ENCODE measurements at places on chromosomes 3 and 15.

GRCh38 chr3:156236556-156237260 lies 116.3 kb downstream of the KCNAB1 start:
- no peak overlapping the region for H3K4me3 ChIP-seq
- H3K36me3 ChIP-seq: no peaks in the 10 kb centered on the region
- H3K27me3 ChIP-seq: no peaks in the 10 kb centered on the region
- DNase-seq: no peak
- peaks cover 8% of the 10 kb centered on the region for H3K4me1 ChIP-seq

DNA sequence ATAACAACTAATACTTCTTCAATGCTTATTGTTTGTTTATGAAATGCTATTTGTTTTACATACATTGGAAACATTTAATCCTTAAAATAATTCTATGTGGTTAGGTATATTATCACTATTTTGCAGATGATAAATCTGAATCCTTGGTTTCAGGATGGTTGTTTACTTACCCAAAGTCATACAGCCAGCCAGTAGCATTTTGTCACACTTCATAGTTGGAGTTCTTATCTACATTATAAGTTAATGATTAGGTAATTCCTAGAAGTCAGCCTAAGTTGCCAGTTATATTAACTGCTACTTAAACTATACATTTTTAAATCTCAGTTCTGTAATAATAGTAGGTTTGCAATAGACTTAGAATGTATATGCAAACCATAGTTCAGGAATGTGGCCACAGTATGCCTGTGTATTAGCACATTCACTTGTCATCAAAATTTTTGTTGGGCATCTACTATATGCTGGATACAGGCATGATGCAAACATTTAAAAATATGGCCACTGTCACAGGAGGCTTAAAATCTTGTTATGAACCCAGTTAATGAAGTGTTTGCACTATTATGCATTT lies 187.9 kb downstream of the UBE2E2 start:
- no peak for DNase-seq
- no peaks in the 10 kb centered on the region for H3K36me3 ChIP-seq
- H3K27me3 ChIP-seq: no peaks in the 10 kb centered on the region
- no peaks in the 10 kb centered on the region for H3K4me1 ChIP-seq
- no peak overlapping the region for H3K4me3 ChIP-seq
- H3K27ac ChIP-seq: no peak overlapping the region

DNA sequence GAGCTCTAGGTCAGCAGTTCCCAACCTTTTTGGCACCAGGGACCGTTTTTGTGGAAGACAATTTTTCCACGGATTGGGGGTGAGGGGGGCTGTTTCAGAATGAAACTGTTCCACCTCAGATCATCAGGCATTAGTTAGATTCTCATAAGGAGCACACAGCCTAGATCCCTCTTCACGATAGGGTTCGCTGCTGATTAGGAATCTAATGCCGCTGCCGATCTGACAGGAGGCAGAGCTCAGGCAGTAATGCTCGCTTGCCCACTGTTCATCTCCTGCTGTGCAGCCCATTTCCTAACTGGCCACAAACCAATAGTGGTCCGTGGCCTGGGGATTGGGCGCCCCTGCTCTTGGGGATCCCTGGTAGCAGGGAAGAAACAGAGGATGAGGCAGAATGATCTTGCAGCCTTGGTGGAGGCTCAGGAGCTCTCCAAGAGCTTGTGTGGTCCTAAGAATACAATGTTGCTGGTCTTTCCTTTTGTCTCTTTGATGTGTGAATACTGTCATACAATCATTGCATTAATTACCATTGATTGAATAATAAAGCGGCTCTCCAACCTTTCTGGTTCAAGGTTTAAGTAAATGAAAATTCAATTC lies 183.2 kb downstream of the FNDC3B start:
- peaks cover 8% of the 10 kb centered on the region for H3K36me3 ChIP-seq
- H3K27ac ChIP-seq: no peak overlapping the region
- no peak overlapping the region for H3K4me3 ChIP-seq
- DNase-seq: no peak
- H3K4me1 ChIP-seq: peaks cover 13% of the 10 kb centered on the region

DNA sequence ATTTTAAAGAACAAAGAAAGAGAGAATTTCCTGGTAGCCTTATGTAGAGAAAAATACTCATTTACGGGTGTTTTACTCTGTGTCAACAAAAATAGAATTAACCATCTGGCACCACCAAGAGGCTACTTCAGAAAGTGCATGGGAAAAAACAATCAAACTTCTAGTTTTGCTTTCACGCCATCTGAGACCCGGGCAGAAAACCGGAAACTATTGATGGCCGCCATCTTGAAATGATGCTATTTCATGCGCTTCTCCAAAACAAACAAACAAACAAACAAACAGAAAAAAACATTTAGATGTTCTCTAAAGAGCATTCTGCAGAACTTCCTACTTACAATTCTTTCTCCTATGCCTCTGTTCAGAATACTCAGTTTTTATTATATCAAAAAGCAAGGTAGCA lies 49.4 kb upstream of the SYNPR start:
- peak; percentile 13 for DNase-seq
- no peaks in the 10 kb centered on the region for H3K36me3 ChIP-seq
- no peak overlapping the region for H3K4me3 ChIP-seq
- no peaks in the 10 kb centered on the region for H3K27me3 ChIP-seq

DNA sequence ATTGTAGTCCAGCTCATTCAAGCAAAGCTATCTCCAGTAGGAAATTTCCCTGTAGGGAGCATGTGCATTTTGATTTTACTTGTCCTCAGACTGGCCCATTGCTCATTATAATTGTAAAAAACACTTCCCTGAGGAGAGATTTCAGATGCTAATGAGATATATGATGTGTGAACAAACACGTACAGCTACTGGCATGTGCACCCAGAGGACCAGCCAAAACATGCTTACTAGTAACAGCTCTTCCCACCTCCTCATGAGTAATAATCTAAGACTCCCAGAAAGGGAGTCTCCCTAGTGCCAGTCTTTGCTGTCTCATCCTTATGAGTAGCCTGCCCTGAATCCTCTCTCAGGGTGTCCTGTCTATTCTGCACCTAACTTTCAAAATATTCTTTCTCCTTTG lies 43.4 kb downstream of the FBXO22 start:
- H3K4me3 ChIP-seq: no peak overlapping the region
- no peak overlapping the region for H3K27ac ChIP-seq
- no peak for DNase-seq
- no peaks in the 10 kb centered on the region for H3K27me3 ChIP-seq
- no peaks in the 10 kb centered on the region for H3K36me3 ChIP-seq
- H3K4me1 ChIP-seq: no peaks in the 10 kb centered on the region

DNA sequence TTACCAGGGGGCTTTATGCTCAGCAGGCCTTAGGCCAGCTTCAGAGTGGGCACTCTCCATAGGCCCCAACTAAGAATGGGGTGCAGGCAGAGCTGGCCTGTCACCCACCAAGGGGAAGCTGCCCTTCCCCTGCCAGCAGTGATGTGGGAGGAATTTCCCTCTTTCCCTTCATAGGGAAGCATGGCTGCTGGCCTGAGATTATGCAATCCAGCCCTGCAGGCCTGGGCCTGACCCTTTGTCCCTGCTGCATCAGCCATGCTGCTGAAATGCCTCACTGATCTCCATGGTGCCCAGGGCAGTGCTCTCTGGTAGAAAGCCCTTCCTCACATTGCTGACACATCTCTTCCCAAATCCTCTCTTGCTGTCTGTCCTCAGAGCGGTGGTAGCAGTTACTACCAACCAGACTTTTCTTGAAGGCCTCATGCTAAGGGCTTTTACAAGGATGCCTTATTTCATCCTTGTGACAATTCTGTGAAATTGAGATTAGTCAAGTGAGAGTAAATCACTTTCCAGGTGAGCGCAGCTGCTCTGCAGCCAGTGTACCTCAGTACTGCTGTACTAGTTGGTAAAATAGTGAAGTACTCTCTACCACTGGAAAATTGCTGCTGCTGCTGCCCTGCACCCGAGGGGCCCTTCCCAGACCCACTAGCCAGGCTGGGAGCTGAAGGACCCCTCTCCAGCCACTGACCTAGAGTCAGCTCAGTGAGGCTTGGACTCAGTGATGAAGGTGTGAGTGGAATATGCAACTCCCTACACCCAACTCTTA lies 33.8 kb downstream of the MRAS start:
- H3K36me3 ChIP-seq: no peaks in the 10 kb centered on the region
- no peak overlapping the region for H3K4me3 ChIP-seq
- no peaks in the 10 kb centered on the region for H3K27me3 ChIP-seq
- no peaks in the 10 kb centered on the region for H3K4me1 ChIP-seq

DNA sequence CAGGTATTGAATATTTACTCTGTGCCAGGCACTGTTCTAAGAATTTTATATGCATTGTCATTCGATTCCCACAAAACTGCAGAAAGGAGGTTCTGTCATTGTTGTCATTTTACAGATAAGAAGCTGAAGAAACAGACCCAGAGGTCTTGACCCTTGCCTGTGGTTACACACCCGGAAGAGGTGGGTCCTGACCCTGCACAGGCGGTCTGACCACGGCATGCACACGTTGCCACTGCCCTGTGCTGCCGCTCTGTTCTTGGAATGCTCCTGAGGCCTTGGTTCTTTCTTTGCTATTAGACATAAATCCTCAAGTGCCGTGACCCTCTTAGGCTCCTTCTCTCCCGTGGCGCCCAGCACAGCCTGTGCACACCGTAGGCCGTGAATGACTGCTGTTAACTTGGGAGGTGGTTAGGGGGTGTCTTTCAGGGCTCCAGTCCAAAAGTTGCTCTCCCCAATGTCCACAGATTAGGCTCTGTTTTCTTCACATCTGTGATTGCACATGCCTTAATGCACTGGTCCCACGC lies 74.1 kb upstream of the PLXNA1 start:
- no peak for DNase-seq
- peaks cover 13% of the 10 kb centered on the region for H3K27me3 ChIP-seq
- no peak overlapping the region for H3K4me3 ChIP-seq
- peaks cover 24% of the 10 kb centered on the region for H3K4me1 ChIP-seq
- H3K27ac ChIP-seq: no peak overlapping the region

- DNase-seq: no peak
- H3K4me3 ChIP-seq: no peak overlapping the region
- H3K27ac ChIP-seq: no peak overlapping the region
- no peaks in the 10 kb centered on the region for H3K27me3 ChIP-seq
- peaks cover 15% of the 10 kb centered on the region for H3K4me1 ChIP-seq
These were observed 35.8 kb upstream of the TNFSF10 start for GRCh38 chr3:172559020-172559419.

DNA sequence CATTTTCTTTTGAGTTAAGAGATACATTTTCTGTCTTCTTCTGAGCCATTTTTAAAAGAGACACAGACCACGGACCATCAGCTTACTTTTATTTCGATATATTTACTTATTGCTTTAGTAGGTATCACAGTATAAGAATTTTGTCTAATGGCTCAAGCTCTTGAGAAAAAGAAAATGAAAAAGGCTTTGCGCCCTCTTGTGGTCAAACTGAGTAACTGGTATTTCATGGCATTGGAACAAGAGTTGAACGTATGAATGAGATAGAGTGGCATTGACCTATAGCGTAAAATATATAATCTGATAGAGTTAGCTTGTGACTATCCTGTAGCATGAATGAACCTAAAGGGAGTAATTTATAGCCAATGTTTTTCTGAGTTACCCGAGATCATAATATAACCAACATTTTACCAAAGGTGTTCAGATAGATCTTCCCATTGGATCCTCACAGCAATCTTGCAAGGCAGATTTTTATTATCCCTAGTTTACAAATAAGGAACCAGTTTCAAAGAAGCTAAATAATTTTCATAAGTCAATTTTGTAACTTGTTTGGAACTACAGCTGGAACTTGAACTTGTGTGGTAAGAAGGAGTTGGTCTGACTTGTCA lies 154.6 kb downstream of the POLR2M start:
- H3K4me3 ChIP-seq: no peak overlapping the region
- H3K27me3 ChIP-seq: no peaks in the 10 kb centered on the region
- H3K27ac ChIP-seq: peak overlapping the region; percentile 45
- peak; percentile 84 for DNase-seq
- H3K36me3 ChIP-seq: no peaks in the 10 kb centered on the region
- peaks cover 10% of the 10 kb centered on the region for H3K4me1 ChIP-seq

- no peak for DNase-seq
- H3K27ac ChIP-seq: no peak overlapping the region
- no peaks in the 10 kb centered on the region for H3K36me3 ChIP-seq
These were observed 33.4 kb downstream of the MYO1E start for GRCh38 chr15:59339252-59339672.

- H3K27ac ChIP-seq: no peak overlapping the region
- peaks cover 3% of the 10 kb centered on the region for H3K36me3 ChIP-seq
- no peak overlapping the region for H3K4me3 ChIP-seq
- no peaks in the 10 kb centered on the region for H3K27me3 ChIP-seq
- H3K4me1 ChIP-seq: peaks cover 8% of the 10 kb centered on the region
These were observed 5.4 kb downstream of the HACL1 start for GRCh38 chr3:15595955-15596354.

DNA sequence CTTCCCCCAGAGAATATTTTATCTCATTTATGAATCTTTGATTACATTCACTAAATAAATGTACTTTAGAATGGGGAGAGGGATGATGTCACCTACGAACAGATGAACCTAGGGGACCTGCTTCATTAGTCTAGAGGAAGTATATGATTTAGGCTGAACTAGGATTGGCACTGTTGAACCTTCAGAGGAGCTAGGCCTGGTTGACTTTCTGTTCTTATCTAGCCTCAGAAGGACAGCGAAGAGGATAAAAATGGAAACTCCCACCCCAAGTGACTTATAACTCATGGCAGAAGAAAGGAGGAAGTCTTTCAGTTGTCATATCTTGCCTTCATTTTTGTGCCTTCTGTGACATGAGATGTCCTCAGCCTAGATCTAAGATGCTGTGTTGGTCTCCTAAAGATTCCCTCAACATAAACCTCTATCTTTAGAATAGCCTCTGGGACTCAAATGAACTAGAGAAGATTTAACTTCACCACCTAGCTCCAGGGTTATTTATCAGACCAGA lies 42.6 kb downstream of the POLG start:
- H3K36me3 ChIP-seq: peaks cover 17% of the 10 kb centered on the region
- DNase-seq: no peak
- no peaks in the 10 kb centered on the region for H3K27me3 ChIP-seq

DNA sequence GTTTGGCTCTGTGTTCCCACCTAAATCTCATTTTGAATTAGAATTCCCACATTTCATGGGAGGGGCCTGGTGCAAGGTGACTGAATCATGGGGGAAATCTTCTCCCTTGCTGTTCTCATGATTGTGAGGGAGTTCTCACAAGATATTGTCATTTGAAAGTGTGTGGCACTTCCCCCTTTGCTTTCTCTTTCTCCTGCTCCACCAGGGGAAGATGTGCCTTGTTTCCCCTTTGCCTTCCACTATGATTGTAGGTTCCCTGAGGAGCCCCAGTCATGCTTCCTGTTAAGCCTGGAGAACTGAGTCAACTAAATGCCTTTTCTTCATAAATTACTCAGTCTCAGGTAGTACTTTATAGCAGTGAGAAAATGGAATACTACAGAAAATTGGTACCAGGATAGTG lies 157.2 kb upstream of the TPRG1 start:
- no peaks in the 10 kb centered on the region for H3K36me3 ChIP-seq
- no peak for DNase-seq
- H3K4me1 ChIP-seq: no peaks in the 10 kb centered on the region
- H3K27me3 ChIP-seq: peaks cover 2% of the 10 kb centered on the region
- H3K27ac ChIP-seq: no peak overlapping the region

- no peaks in the 10 kb centered on the region for H3K27me3 ChIP-seq
- H3K4me3 ChIP-seq: no peak overlapping the region
- no peaks in the 10 kb centered on the region for H3K4me1 ChIP-seq
- no peak overlapping the region for H3K27ac ChIP-seq
- DNase-seq: no peak
These were observed 37.8 kb upstream of the GOLGA6B start for GRCh38 chr15:72616491-72617210.

Measured in endothelial cell of umbilical vein (primary cell).